Activated CD4-positive, alpha-beta T cell treated with anti-CD3 and anti-CD28 coated beads, Interleukin-2, amount 50 U/mL, for 24 hours (primary cell): ENCODE measurements at places on chromosomes 7 and 10.

GRCh38 chr7:159105832-159106811 is 38.5 kb downstream of the VIPR2 start:
- DNase-seq, result no peak

DNA sequence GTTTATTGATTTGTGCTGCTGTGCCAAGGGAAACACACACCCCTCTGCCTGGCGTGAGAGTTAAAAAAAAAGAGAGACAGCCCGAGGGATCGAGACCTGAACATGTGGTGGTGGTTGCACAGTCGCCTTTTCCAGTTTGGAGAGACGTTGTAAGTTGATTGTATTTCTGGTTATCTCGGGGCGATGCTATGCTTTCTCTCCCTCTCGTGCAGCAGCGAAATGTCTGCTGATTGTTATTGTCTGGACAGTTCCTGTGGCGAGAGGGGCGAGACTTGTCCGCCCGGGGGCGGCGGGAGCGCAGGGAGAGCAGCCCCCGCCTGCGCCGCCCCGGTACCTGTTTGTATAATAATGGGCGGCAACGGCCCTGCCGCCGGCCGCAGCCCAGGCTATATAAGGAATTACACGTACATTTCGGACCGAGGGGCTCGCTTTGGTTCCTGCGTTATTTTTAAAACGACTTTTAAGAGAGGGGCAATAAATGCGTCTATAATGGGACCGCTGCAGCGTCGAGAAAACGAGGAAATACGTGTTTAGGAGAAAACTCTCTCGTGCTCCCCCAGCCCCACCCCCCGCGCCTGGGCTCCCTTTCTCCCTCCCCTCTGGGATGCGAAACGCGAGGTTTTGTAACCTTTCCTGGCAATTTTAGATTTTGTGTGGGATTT is 1.7 kb downstream of the ZEB1 start:
- no peak for DNase-seq

DNA sequence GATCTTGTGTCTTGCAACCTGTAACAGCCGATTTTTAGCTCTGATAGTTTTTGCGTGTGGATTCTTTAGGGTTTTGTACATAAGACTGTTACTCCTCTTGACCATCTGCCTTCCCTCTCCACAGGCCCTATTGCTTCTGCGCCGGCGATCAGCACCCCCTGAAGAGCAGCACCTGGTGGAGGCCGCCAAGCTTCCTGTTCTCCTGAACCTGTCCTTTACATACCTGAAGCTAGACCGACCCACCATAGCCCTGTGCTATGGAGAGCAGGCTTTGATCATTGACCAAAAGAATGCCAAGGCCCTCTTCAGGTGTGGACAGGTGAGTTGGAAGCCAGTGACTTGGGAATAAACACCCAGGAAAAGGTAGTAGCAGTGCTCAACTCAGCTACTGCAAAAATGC is 12.6 kb downstream of the FKBP6 start:
- DNase-seq, result no peak

- DNase-seq, result no peak
These were observed 4.8 kb downstream of the NUB1 start for GRCh38 chr7:151346470-151346769.

DNA sequence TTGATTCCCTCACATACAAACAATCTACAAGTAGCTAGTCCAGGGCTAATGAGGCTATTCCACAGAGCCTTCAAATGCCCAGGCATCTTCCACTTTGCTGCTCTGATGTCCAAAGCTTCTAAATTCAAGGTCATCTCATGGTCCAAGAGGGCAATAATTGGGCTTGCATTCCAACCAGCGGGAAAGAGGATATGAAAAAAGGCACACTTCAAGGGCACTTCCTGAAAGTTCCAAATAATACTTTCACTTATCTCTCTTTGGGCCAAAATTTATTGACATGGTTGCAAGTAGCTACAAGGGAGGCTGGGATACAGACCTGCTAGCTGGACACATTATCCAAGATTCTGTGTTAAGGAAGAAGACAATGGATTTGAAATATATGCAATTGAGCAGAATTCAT is 25.2 kb upstream of the APBB1IP start:
- no peak for DNase-seq

GRCh38 chr10:127563718-127564553 is 14.8 kb downstream of the NPS start:
- DNase-seq, result no peak

- DNase-seq, result no peak
These were observed 58.7 kb upstream of the PRPS1L1 start for GRCh38 chr7:18086165-18087025.

- no peak for DNase-seq
These were observed 109.9 kb upstream of the JAZF1 start for GRCh38 chr7:28290496-28290895.

GRCh38 chr10:20984662-20985061 is 87.6 kb upstream of the NEBL start:
- DNase-seq, result no peak

GRCh38 chr7:38461887-38462286 is 169.3 kb downstream of the AMPH start:
- no peak for DNase-seq

- no peak for DNase-seq
These were observed 648 bp upstream of the RADIL start for GRCh38 chr7:4884164-4884563.

GRCh38 chr7:116011584-116011983 is 19.0 kb downstream of the TFEC start:
- DNase-seq, result no peak

GRCh38 chr10:110833941-110834628 is 37.6 kb upstream of the PDCD4 start:
- no peak for DNase-seq

- no peak for DNase-seq
These were observed 957 bp upstream of the ANKRD2 start for GRCh38 chr10:97571622-97572021.

DNA sequence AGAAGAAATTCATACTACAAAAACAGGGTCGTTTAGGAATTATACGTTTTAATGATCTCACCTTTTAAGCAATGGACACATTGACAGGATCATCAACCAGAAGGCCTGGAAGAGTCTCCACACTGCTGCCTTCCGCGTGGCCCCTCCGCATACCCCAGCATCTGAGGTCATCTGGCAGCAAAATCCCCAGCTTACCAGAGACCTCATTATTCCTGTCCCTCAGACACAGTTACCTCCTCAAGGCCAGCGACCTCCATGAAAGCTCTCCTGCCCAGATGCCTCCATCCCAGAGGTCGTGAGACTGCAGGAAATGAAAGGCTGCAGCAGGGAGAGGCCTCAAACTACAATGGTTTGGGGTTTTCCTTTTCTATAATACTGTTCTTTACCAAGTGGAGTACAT is 14.8 kb upstream of the GSAP start:
- no peak for DNase-seq

GRCh38 chr10:17472481-17473227 is 18.3 kb upstream of the ST8SIA6 start:
- no peak for DNase-seq

- DNase-seq, result no peak
These were observed 228.6 kb upstream of the TMEM72 start for GRCh38 chr10:44682507-44682906.

DNA sequence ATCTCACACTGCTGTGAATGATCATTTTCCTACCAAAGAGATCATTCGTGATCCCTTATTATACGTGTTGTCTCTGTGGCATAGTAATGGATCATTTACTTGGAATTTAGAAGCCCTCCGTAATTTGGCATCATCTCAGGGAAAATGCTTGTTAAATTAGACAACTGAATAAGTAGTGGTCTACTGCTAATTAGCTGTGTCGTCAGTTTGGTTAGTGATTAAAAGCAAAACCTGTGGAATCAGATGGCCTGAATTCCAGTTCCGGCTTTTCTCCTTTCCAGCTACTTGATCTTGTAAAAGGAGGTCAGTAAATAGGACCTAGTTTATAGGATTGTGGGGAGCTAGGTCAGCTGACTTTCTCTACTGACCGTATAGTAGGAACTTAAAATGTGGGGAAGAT is 65.6 kb downstream of the RBM33 start:
- DNase-seq, result no peak

- DNase-seq, result no peak
These were observed 123.0 kb upstream of the ADARB2 start for GRCh38 chr10:1860351-1860750.

DNA sequence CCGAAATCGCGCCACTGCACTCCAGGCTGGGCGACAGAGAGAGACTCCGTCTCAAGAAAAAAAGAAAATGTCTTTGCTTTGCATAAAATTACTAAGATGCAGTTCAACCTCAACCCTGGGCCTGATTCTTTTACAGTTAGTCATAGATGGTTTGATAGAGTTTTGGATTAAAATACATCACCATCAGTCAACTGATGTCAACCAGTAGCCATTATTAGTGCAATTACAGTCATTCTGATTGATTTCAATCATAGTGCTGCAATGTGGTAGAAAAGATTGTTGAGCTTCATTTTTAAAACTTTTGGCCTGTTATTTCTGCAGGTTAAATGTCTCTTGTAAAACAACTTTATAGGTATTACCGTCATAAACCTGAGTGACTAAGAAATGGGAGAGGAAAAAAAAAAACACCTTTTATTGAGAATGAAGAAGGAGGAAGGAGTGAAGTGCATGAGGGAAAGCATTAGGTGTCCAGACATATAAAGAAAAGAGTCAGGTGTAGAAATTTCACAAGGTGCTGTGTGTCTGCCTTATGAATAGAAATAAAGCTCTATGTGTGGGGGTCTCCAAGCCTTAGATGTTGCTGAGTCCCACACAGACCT is 150.6 kb downstream of the TRIL start:
- DNase-seq, result no peak

- no peak for DNase-seq
These were observed 18.1 kb downstream of the MINDY4 start for GRCh38 chr7:30789334-30789711.

DNA sequence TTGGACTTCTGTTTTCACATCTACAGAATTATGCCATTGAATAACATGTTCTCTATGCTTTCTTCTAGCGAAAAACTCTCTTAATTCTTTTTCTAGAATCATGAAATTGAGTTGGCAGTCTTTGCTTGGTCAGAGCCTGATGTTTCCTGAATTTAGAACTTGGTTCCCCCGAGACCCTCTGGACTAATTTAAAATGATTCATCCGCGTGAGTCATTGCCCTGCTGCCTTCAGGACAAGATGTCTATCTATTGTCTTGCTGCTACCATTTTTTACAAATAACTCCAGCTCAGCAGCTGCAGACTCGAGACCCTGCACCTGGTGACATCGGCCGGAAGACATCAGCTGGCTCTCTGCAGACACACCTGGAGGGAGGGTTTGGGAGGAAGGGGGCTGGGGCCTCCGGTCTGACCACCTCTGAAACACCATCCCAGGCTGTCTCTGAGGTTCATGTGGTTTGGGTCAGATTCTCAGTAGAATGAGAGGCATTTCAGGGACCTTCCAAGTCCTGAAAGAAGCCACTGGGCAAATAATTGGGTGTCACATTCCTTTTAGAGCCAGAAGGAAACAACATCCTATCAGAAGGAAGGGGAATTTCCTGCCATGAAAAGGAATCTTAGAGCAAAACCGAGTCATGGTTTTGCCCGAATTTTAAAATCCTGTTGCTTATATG is 20.9 kb upstream of the KLF6 start:
- no peak for DNase-seq

DNA sequence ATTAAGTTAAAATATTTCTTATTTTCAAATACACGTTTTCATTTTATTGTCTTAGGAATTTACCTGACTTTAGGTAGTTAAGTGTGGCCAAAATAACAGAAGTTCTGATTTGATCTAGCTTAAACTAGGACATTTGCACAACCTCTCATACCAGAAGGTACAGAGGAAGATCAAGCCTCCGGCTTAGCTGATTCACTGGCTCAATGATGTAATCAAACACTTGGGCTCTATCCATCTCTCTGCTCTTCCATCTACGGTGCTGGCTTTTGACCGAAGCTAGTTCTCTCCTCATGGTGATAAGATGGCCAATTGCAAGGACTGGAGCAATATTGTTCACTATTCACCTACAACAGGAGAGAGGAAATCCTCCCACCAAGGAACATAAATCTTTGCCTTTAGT is 12.2 kb upstream of the HYCC1 start:
- DNase-seq, result no peak

DNA sequence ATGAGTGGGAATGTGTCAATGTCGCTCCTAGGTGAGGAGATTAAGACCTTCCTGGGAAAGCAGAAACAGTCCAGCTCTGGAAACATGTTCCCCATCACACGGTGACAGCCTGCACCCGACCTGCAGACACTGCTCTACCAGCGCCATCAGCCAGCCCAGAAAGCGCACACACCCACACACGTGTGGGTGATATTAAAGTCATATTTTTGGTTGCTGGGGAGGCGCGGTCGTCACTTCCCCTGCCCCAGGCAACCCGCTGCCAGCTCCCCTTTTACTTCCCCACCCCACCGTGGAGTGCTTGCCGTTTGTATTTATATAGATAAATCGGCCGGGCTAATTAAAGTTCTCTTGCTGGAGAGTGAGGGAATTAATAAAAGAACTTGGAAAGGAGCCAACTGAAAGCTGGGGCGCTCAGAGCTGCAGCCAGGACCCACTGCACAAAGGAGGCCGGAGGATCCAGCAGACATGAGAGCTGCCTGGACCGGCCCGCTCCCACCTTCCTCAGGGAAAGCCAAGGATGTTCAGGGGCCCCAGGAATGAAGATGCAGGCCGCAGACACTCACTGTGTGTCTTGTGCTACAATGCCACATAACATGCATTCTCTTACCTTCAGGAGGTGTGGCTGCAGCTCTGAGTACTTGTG is 145.2 kb upstream of the UNC5B start:
- DNase-seq, result no peak

DNA sequence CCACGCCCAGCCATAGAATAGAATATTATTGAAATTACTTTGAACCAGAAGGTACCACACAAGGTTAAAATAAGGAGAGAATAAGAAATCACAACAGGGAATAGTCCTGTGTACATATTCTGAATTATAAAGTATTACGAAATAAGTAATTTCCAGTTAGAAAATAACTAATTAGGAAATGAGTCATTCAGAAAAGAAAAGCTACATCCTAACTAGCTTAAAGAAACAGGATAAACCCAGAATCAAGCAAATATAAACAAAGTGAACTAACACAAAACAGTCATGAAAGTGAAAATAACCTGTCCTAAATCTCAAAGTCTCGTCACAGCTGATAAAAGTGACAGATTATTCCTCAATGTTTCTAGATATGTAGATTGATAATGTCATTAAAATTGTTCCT is 74.8 kb upstream of the NEBL start:
- no peak for DNase-seq

- no peak for DNase-seq
These were observed 1081.6 kb downstream of the TYW1 start for GRCh38 chr7:68078157-68078710.

DNA sequence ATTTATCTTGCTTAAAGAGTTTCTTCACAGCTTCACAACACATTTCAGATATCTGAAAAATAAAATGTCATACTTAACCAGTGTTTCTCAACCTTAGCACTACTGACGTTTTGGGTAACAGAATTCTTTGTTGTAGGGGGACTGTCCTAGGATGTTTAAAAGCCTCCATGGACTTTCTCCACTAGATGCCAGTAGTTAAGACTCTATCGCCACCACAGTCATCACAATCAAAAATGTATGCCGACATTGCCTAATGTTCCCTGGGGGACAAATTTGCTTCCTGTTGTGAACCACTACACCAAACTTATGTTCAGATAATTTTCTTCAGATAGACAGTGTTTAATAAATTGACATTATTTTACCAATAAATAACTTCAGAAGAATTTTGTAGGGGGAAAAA is 13.4 kb downstream of the NOC3L start:
- no peak for DNase-seq
